ENCODE measurements at places on chromosomes 2 and 18.

- no peak for DNase-seq
These were observed 102.7 kb downstream of the ZNF516 start for GRCh38 chr18:76392349-76392748.

DNA sequence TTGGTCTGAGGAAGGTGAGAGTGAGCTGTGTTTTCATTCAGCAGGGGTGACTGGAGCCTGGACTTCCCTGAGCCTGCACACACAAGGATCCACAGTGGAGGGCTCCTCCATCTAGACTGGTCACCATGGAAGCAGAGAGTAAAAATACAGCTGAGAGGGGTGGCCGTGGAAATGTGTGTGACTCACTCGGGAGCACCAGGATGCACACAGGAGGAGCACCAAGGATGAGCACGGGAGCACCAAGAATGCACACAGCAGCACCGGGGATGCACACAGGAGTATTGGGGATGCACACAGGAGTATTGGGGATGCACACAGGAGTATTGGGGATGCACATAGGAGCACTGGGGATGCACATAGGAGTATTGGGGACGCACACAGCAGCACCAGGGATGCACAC, 365.2 kb upstream of the MYT1L start:
- DNase-seq, result no peak

DNA sequence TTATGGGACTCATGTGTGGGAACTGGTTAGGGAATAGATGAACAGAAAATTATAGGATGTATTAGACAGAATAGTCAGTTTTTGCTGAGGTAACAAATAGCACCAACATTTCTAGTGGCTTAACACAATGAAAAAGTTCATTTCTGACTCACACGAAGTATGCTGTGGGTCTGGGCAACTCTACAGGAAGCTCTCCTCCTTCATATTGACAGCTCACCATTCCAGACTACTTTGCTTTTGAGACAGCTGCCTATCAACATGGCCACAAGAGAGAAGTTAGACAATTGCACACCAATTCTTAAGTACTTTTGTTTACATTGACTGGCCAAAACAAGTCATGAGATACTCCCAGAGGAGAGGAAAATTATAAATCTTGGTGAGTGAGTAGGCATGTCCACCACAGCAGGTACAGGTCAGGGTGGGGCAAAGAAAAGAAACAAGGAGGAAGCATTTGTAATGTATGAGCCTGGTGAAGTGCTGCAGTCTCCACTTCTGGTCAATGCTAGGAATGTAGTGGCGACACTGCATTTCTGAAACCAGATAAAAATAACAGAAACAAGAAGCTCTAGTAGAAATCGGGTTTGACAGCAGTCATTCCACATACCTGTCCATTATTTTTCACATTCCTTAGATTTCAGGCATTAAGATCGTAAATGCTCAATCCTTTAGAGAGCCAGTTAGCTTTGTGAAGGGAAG, 141.6 kb downstream of the ICOS start:
- DNase-seq, result no peak

- DNase-seq, result no peak
These were observed 17.5 kb downstream of the GPR35 start for GRCh38 chr2:240642806-240643092.

- DNase-seq, result no peak
These were observed 116.9 kb downstream of the ERBB4 start for GRCh38 chr2:212421556-212422334.

DNA sequence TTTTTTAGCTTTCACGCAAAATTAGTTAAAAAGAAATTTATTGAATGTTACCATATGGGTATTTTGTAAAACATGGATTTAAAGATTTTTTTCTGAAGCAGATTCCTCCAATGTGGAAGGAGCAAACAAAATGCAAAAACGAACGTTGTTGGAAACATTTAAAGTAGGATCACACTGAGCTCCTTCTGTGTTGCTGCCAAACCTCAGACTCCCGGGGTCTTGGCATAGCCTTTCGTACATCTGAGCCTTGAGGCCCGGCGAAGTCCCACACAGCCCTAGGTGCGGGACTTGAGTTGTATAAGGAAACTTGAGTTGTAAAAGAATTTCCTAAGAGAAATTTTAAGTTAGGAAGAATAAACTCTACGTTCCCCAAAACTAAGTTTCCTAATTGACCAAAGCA, 52.0 kb upstream of the CD226 start:
- no peak for DNase-seq

GRCh38 chr18:3605954-3606443, 156.0 kb downstream of the TGIF1 start:
- DNase-seq, result peak; percentile 26

GRCh38 chr2:150030436-150031190, 443.0 kb upstream of the MMADHC start:
- DNase-seq, result no peak

DNA sequence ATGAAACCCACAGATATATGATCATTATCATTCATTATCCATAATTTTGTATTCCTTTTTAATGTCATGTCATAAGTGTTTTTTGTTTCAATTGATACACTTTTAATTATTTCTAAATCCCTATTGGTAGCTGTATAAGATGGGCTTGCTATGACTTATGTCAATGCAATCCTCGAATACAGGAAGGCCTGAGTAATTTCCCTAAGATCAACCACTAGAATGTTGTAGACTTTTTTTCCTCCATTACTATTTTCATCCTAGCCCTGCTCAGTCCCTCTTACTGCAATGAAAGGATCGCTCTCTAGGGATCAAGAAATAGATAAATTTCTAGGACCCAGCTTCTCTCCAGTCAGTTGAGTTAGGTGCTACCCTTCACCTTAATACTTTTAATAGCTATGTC, 186.3 kb downstream of the KCNE4 start:
- no peak for DNase-seq

DNA sequence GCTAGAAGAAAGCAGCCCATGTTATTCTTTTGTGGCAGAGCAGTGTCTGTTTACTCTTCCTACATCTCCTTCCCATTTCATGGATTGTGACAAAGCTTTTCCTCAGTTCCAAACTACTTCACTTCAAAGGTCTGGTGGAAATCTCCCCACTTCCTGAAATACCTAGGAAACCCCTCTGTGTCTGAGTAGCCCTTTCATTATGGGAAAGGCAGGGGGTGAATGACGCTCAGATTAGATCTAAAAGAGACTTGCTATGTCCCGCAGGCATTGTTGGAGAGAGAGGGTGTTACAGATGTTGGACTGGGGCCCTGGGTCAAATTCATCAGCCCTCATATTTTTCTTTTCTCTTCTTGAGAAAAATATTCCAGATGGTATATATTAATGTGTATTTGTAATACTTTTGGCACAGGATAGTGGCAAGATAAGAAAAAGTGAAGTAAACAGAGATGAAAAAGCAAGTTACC, 675.0 kb downstream of the IRS1 start:
- no peak for DNase-seq

DNA sequence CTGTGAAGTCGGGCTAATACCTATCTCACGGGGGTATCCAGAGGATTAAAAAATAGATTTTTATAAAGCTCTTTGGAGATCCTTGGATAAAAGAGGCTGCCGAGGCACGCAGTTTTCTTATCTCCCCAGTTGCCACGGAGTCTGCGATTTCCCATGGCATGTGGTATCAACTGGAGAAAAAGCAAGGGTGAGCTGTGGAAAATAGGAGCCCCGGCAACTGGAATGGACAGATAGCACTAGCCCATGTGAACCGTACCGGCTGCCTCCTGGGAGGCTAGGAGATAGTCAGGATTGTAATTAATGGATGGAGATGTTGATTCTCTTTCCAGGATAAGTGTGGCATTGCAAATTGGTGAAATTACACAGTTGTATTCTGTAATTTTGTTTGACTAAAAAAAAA, 407.6 kb upstream of the KCNH7 start:
- DNase-seq, result no peak

- no peak for DNase-seq
These were observed 49.5 kb downstream of the CYP27C1 start for GRCh38 chr2:127170452-127171197.

GRCh38 chr2:69962986-69963730, 1.7 kb upstream of the ASPRV1 start:
- no peak for DNase-seq

GRCh38 chr2:143399631-143400069, 270.4 kb downstream of the ARHGAP15 start:
- DNase-seq, result peak; percentile 77

- no peak for DNase-seq
These were observed 11.3 kb downstream of the RMP24 start for GRCh38 chr18:35983818-35984217.

DNA sequence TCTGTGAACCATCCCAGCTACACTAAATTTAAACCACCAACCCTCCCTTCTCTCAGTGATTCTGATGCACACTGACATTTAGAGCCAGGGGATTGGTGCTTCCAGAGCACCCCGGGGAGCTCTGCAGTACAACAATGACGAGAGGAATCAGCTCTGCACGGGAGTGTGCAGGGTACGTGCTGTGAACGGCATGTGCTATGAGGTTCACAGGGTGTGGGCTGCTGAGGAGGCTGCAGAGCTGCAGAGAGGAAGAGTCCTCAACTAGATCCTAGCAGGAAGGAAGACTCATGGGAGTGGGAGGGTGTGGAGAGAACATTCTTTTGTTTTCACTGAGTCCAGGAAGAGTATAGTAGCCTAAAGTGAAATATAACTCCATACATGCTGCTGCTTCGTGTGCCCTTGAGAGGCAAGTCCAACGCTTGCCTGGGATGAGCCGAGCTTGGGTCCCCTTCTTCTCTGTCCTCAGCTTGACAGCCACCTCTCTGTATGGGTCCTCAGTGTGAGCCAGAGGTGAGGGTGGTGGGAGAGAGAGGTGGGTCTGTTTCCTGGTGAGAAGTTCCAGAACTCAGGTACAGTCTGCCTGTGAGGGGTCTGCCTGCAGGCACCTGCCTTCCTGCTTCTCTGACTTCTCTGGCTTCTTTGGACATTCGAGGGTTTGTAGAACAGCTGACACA, 118.8 kb downstream of the CTIF start:
- DNase-seq, result peak; percentile 30

DNA sequence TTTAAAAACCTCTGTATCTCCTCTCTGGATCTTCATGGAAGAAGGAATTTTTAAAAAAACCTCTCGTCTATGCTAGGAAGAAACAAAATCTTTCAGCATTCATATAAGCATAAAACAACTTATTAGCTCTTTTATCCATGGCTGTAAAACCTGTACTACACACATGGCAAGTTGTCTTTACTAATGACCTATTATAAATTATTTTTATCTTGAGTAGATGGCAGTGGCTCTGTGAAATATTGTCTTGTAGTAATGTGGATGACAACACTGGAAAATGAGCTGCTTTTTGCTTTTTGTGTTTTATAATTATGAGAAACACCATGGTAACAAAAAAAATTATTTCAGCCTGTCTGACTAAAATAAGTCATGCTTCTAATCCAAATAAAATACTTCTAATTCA, 18.9 kb downstream of the PHLPP1 start:
- no peak for DNase-seq

GRCh38 chr2:181946444-181947127, 39.1 kb upstream of the PPP1R1C start:
- DNase-seq, result no peak

DNA sequence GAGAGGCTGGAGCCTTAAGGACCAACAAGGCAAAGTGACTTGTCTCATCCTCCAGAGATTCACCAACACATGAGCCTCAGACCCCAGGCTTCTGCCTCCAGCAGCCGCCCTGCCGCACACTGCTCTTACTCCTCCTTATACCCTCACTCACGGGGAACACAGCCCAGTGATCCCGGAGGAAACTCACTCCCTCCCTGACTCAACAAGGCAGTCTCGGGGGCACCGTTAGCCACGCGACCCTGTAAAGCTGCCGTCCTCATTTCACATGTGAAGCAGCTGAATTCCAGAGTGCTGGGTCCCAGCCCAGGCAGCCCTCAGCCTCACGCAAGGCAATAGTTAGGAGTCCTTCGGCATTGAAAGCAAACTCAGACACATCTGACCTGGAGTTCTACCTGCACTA, 129.7 kb downstream of the TPO start:
- DNase-seq, result no peak

GRCh38 chr2:180715044-180715443, 265.4 kb upstream of the UBE2E3 start:
- no peak for DNase-seq

- DNase-seq, result no peak
These were observed 32.0 kb upstream of the ANKRD62 start for GRCh38 chr18:12061685-12062084.

DNA sequence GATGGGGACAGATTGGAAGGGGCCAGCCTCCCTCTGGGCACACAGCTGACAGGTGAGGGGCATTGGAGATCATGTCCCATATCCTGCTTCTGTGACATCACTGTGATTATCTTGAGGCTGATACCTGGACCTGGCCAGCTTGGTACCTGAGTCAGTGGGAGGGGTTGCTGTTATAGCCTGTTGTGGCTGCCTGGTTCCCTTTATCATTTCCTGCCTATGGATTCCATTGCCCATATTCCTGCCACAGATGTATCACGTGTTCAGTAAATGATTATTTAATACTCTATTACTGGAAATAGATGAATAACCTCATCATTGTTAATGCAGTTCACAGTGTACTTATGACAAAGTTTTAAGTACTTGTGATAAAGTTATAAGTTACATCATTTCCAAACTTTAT, 7.8 kb upstream of the SCYGR1 start:
- DNase-seq, result no peak

DNA sequence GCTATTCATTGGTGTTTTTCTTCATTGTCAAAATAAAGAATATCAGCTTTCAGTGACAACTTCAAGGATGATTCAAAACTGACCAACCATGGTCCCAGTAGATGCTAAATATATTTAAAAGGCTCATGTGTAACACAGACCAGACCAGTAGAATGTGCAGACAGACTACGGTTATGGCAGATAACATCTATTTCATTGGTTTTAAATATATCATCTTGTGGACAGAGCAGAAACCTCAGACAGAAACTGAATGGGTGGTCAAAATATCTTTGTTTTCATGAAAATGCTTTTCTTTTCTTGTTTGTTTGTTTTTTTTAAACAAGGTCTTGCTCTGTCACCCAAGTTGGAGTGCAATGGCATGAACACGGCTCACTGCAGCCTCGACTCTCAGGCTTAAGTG, 107.4 kb upstream of the CREB1 start:
- DNase-seq, result no peak

GRCh38 chr18:24031318-24031717, 16.8 kb downstream of the TTC39C start:
- DNase-seq, result no peak

DNA sequence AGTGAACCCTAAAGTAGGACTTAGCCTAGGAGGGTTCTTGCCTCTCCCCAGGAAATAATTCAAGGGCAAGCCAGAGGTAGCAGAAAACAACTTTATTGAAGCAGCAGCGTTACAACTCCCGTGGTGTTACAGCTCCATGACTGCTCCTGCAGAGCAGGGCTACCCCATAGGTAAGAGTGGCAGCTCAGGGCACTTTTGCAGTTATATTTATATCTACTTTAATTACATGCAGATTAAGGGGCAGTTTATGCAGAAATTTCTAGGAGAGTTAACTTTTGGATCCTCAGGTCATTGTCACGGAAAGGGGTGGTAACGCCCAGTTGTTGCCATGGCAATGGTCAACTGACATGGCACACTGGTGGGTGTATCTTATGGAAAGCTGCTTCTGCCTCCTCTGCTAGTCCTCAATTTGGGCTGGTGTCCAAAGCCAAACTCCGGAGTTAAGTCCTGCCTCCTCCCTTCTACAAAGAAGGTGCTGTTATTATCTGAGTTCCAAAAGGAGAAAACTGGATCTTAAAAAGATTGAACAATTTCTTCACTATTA, 1413.0 kb downstream of the DSC3 start:
- DNase-seq, result no peak

GRCh38 chr2:73418343-73418742, 32.7 kb downstream of the ALMS1 start:
- no peak for DNase-seq

All from inflammatory macrophage treated with lipopolysaccharide for 1 hour (primary cell).